Left forelimb (tissue), 1 donor: ENCODE measurements at places on chromosomes 7 and 10.

DNA sequence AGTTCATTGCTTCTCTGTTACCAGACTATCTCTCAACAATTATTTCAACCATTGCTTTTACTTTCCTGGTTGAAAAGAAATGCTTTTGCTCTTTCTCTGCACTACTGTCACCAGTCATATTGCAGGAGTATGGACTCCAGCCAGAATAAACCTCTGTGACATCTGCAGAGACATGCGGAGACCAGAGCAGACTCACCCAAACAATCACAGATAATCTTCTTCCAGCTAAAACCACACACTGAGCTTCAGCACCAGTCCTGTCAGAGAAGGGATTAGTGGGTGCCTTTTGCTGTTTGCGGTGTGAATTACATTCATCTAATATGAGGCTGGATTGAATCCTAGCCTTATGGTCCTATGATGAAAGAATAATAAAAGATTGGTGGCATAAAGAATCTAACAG, 258.6 kb downstream of the CNTNAP2 start:
- no peak for DNase-seq

- DNase-seq, result peak; percentile 77
These were observed 53.6 kb upstream of the TMEM72 start for GRCh38 chr10:44857363-44858016.

DNA sequence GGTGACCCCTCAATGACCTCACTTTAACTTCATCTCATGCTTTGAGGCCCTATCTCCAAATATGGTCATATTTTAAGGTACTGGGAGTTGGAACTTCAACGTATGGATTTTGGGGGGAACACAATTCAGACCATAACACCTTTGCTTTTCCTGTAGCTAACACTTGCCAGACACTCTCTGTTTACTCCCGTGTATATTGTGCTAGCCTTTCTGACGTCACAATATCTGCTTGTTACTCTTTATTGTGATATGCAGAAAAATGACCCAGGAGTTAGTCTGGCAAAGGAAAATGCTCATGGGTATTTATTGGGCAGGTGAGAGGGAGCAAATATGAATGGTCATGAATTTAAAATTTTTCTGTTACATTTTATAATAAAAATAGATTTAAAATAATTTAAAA, 45.7 kb upstream of the KCND2 start:
- no peak for DNase-seq

- DNase-seq, result no peak
These were observed 73.9 kb downstream of the BICC1 start for GRCh38 chr10:58586282-58587245.

- DNase-seq, result no peak
These were observed 104.1 kb upstream of the KCNMA1 start for GRCh38 chr10:77741746-77742145.

GRCh38 chr7:105600720-105601550, 19.6 kb upstream of the EFCAB10 start:
- DNase-seq, result peak; percentile 58

- DNase-seq, result no peak
These were observed 25.1 kb downstream of the NRP1 start for GRCh38 chr10:33309406-33309805.

DNA sequence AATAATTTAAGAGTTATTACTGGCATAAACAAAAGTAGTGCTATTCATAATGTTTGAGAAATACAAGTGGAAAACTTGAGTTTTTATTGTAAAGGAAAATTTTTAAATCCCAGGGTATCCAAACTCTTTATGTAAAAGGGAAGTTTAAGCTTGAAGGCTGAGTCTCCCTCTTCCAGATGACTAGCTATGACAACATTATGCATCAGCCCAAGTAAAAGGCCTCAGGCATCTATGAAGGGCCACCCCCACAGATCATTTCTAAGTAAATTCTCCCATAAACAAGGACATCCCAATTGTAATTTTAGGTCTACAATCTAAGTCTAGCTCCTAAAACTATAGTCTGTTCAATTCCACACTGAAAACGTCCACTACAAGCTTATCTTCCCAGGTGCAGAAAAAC, 166.2 kb upstream of the STEAP1 start:
- DNase-seq, result no peak

GRCh38 chr10:49652421-49653272, 26.8 kb upstream of the C10orf53 start:
- no peak for DNase-seq

DNA sequence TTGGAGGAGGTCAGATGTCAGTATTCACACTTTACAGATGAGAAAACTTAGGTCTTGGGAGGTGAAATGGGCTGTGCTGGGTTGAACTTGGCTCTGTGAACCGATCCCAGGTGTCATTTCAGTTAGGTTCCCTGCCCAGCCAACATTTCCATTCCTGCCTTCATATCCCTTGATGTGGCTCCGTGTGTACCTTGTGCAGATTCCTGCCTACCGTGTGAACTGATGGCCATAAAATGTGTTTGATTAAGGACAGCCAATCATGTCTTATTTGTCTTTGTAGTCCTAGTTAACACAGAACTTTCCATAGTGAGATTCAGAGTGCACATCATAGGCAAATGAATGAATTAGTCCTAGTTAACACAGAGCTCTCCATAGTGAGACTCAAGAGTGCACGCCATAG, 101.0 kb upstream of the GATA3 start:
- no peak for DNase-seq

- no peak for DNase-seq
These were observed 332.8 kb downstream of the PLXNA4 start for GRCh38 chr7:132243463-132243862.

- no peak for DNase-seq
These were observed 30.5 kb upstream of the MNX1 start for GRCh38 chr7:157041004-157041403.

DNA sequence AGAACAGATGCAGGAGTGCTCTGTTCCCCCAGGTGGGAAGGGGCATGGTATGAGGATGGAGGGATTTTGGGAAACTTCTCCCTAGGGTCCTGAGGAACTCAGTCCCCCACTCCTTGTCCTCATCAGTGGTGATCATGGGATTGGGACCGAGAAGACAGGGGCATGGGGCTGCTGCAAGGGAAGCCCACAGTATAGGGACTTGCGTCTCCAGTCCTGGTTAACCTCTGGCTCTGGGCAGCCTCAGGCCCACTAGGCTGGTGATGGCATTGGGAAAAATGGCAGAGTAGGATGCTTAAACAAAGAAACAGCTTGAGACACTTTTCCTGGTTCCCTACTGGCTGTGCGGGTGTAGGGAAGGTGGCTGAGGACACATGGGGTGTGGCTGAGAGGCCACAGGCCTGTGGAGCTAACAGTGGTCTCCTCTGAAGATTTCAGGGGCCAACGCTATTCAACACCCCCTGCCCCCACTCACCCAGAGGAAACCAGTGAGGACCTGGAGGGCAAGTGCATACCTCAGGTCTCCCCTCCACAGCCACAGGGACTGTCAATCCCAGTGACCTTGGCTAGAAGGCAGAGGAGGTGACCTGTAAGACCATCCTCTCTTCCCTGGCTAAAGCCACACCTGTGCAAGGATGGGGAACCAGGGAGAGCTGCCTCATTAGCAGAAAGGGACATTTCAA, 261.3 kb downstream of the CCSER2 start:
- DNase-seq, result no peak

- DNase-seq, result peak; percentile 86
These were observed 66.3 kb upstream of the FRMD4A start for GRCh38 chr10:14397066-14397465.

- DNase-seq, result no peak
These were observed 130.2 kb downstream of the GPR37 start for GRCh38 chr7:124635416-124635815.

DNA sequence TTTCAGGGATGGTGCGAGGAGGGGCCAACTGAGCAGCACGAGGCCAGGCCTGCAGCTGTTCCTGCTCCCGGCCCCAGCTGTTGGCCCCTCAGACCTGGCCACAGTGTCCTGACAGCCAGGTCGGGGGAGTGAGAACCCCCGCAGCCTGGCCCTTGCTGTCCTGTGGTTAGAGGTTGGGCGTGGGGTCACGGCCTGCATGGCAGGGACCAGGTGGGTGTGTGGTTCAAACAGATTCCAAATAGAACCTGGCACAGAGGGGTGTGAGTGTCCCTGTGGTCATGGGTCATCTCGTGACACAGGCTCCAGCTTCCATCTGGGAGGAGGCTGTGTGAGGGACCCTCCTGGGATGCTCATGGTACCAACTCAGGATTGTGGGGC, 10.3 kb downstream of the NPTX2 start:
- DNase-seq, result no peak

DNA sequence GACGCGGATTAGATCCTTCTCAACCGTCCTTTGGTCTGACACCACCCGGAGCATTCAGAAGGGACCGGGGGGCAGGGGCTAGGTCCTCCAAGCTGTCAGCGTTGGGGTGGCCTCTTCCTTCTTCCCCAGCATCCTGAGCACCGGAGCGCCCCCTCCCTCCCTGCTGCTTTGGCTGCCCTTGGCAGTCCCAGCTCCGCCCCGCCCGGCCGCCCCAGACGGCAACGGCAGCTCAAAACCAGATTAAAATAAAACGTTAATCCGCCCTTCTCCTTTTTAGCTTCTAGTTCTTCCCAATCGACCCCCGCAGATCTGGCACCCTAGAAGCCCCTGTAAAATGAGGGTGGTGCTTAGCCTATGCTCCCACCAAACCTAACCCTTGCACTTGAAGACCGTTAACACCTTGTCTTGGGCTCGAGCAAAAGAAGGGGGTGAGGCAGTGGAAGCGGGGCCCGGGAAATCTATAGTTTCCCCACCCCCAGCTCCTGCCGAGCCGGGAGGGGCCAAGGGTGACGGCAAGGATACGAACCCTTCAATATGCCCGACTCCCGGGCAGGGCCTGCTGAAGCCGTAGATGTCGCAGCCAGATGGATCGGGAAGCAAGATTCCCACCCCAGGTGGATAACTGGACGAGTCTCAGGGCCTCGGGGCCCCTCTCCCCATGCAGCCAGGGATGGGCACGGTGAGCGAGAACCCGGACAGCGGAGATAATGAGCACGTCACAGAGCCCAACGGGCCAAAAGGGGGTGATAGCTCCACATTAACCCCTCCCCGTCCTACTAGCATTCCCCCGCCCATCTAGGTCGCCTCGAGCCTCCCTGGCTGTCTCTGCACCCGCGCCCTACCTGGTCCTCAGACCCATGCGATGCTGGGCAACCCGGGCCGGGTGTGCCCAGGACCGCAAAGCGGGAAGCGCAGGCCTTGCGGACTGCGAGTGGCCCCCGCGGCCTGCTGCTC, 169.7 kb downstream of the NRF1 start:
- DNase-seq, result no peak

GRCh38 chr10:6254201-6254600, 51.5 kb downstream of the PFKFB3 start:
- no peak for DNase-seq

DNA sequence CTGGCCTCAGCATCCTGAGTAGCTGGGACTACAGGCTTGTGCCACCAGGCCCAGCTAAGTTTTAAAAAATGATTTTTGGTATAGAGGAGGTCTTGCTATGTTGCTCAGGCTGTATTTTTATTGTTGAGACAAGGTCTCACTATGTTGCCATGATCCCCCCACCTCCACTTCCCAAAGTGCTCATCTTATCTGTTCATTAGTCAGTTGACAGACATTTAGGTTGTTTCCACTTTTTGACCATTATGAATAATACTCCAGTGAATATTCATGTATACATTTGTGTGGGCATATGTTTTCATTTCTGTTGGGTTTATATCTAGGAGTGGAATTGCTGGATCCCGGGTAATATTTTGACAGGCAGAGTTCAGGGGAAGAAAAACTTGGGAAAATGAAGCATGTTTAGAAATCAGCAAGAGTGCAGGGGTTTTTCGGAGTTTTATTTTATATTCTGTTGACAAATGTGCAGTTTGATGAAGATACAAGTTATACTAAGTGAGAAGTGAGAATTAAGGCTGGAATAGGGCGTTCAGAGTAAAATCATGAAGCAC, 2.7 kb upstream of the SCD start:
- DNase-seq, result no peak

GRCh38 chr10:123287594-123288247, 133.5 kb downstream of the BUB3 start:
- DNase-seq, result peak; percentile 37

DNA sequence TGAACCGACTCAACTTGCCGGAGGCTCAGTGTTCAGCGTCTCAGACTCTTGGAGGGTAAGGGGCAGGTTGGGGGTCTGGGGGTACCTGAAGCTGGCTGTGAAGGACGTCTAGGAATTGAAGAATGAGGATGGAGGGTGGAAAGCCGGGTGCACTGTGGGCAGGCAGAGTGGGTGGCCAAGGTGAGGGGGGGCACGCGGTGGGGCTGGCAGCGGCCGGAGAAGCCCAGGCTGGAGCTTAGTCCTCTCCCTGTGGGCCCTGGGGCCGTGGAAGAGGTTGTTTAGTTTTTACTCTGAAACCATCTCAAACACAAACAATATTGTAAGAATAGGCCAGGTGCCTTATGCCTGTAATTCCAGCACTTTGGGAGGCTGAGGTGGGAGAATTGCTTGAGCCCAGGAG, 83.4 kb downstream of the UNCX start:
- no peak for DNase-seq

GRCh38 chr7:87628780-87629569, 777 bp downstream of the RUNDC3B start:
- no peak for DNase-seq
